ENCODE measurements at places on chromosomes 13 and 19.
A peak's percentile ranks its signal among the peaks of the same experiment; 100 is the strongest.

DNA sequence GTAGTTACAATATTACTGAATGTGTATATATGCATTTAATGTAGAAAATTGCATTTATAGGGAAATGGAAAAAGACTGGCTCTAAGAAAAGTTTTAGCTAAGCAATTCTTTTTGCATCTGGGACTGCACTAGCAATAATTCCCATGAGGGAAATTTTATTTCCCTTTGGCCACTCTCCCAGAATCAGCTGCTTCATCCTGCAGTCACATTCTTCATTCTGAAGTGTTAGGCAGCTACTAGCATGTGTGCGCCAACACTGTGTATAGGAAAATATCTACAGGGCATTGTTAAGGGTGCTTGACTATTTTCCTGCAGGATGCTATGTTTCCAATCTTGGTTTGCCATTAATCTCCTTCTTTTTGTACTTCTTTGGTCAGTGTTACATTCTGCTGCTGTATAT lies 312.8 kb upstream of the PCDH20 start:
- DNase-seq = no peak

DNA sequence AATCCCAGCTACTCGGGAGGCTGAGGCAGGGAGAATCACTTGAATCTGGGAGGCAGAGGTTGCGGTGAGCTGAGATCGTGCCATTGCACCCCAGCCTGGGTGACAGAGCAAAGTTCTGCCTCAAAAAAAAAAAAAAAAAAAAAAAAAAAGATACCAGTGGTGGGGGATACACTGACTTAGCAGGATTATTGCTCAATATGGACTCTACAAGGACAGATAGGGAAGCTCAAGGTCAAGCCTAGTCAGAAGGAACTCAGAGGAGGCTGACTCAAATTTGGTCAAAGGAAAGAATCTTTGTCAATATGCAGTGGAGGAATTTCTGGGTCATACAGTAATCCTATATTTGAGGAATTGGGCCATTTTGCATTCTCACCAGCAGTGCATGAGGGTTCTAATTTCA lies 6.7 kb upstream of the DIAPH3 start:
- DNase-seq = no peak

- no peak for DNase-seq
Measured at GRCh38 chr19:13526552-13526951, 20.3 kb upstream of the CACNA1A start.

DNA sequence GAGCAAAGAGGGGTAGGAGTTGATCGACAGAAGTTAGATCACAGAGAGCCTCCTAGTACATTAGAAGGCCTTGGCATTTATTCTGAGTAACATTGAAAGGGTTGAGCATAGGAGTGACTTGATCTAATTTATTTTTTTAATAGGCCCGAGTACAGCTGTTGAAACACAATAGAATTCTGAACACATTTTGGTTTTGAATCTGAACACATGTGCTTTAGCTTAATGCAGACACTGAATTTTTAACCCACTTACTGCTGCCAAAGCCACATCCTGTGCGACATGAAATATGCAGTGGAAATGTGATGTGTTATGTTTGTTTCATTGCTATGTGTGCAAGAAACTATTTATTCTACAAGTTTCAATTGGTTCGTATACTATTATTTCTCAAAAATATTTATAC lies 1505.9 kb downstream of the PCDH9 start:
- no peak for DNase-seq

DNA sequence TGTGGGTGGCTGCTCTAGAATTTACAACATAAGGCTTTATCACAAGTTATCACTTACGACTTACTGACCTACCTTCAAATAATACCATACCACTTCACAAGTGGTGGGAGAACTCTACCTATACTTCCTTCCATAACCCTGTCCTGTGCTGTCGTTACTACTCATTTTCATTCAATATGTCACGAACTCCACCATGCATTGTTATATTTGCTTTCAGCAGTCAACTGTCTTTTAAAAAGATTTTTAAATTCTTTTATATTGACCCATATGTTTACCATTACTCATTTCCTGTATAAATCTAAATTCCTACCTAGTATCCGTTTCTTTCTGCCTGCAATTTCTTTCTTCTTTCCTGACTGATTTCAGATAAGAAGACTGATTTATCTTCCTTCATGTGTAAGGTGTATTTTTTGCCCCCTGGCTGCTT lies 200.0 kb downstream of the KLF12 start:
- no peak for DNase-seq

DNA sequence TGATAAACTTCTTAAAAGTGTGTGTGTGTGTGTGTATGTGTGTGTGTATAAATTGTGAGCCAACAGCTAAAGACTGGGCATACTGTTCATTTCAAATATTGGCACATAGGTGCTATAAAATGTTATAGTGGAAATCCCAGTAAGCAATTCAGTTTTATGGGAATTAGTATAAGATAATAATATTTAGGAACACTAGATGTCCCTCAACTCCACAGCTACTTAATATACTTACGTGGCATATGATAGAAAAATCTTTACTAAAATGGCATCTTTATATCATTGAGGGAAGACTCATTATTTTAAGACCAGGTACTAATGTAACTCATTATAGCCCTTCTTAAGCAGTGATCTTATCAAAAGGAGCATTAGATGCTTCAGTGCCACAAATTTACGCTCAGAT lies 266.2 kb downstream of the MAB21L1 start:
- DNase-seq = no peak

GRCh38 chr13:20411638-20412342 lies 113.9 kb downstream of the CRYL1 start:
- no peak for DNase-seq

DNA sequence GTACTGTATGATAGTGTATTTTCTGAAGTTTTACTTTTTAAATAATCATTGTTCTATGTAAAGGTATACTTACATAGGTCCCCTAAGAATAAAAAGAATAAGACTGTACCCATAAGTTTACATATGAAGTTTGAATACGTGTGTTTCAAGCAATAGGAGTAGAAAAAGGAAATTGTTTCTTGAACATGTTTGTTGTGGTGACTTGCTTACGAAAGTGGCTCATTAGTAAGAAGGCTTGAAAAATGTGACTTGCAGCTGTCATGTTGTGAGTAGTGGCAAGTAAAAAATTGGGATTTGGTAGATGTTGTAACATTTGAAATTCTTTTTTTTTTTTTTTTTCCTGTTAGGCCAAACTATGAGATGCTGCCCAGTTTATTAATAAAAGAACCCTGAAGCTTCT lies 203.3 kb downstream of the LMO7 start:
- DNase-seq = no peak

DNA sequence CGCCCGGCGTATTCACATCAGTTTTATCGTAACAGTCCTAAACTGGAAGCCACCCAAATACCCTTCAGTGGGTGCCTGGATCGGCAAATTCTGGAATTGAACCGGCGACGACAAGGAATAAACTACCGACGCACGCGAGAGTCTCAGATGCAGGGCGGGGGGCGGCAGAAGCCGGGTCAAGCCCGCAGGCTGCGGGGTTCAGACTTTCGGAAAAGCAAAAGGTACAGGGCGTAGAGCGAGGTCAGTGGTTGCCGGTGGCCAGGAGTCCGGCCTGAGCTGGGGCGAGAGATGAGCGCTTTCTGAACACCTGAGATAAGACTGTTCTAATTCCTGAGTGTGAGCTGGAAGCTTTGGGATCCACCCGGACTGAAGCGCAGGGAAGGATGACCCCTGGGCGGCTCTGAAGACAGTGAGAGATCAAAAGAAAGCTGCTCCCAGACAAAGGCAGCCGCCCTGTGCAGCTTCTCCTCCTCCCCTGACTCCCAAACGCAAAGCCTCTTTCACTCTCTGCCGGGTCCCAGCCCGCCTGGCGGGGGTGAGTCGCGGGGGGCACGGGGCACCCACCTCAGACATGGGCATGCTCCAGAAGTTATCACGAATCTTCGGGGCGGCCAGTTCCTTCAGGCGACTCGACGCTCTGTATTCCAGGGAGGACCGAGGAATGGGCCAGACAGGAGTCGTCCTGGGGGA lies 26.2 kb upstream of the MIER2 start:
- DNase-seq = no peak

DNA sequence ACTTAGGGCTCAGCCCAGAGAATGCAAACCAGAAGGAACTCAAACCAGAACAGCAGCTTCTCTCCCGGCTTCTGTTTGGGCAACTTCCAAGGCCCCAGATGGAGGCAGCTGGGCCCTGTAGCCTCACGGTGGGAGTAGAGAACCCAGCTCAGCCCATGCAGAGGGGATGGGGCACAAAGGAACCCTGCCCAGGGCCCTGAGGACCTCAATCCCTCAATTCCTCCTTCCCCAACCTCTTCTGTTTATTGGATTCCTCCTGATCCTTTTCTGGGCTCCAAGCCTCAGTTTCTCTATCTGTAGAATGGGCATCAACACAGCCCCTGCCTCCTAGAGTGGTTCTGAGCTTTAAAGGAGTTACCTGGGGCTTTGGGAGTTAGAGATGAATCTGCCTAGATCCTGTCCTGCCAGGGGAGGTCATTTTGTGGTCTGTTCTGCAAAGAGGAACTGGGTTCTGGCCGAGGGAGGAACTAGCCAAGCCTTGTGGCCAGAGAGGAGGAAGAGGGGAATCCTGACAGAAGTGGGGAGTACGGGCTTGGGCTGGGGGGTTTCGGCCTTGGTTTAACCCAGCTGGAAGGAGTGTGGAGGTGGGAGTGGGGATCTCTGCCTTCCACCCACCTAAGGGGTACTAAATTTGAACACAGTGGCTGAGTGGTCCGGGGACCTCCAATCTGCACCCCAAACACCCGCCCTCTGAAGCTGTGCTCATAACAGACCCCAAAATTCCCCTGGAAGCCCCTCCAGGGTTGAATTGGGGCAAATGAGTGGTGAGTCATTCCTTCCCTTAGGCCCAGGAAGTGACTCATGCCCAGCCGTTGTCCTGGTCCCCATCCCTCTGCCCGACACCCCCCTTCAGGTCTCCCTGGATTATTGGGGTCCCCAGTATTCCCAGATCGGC lies 2.7 kb downstream of the ADGRE5 start:
- peak; percentile 52 for DNase-seq

DNA sequence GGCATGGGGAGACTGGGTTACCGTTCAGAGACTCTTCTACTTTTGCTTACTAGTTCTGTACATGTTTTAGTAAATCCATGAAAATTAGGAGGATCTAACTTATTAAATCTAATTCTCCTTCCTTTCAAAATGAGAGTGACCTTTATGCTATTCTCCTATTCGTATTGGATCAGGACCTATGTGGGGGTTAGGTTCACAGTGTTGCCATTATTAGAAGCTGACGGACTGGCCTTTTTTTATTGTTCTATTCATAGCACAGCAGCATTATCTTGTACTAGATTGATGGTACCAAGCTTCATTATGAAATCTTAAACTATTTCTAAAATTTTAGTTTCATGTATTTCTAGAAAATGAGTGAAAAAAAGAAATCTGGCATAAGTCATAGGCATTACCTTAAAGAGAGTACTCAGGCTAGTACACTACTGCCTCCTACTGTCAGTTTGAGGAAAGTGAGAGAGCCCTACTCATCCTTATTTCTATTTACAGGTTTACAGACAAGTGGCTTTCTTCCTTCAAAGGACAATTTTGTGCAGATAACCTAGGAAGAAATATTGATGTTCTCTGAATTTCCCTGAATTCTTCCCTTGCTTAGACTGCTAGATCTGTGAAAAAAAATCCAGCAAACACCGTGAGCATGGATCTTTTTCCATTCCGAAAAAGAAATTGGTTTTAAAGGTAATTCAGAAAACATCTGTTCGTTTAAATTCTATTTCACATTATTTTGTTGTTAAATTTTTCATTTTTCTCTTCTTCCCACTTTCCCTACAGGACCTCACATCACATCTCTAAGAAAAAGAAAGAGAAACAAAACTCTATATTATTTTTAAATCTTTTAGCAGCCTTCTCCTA lies 485.5 kb downstream of the DIAPH3 start:
- DNase-seq = no peak

DNA sequence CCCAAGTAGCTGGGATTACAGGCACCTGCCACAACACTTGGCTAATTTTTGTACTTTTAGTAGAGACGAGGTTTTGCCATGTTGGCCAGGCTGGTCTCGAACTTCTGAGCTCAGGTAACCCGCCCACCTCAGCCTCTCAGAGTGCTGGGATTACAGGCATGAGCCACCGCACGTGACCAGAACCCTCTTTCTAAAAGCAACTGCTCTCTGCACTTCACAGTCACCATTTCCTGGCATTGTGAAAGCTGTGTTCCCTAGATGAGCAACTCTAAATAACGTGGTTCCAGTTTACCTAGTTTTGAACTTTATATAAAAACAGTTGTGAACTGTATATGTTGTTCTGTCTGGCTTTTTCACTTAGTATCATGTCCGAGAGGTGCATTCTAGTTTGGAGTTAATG lies 152.9 kb downstream of the SIPA1L3 start:
- DNase-seq = no peak

- no peak for DNase-seq
Measured at GRCh38 chr13:43787997-43788396, 1.2 kb upstream of the ENOX1 start.

GRCh38 chr19:827710-828321 lies at the start of gene AZU1:
Gene AZU1 (plus strand): TSS chr19:827837. CDS start chr19:827847, 10 bp downstream.
- DNase-seq = no peak

GRCh38 chr19:46901701-46902401 lies 41.1 kb downstream of the ARHGAP35 start:
- DNase-seq = no peak

- DNase-seq = no peak
Measured at GRCh38 chr19:34888091-34888490, 38.6 kb upstream of the ZNF30 start.

GRCh38 chr19:38293281-38293680 lies 10.8 kb upstream of the C19orf33 start:
- DNase-seq = no peak

GRCh38 chr13:56773148-56773547 lies 367.6 kb upstream of the PRR20A start:
- no peak for DNase-seq

DNA sequence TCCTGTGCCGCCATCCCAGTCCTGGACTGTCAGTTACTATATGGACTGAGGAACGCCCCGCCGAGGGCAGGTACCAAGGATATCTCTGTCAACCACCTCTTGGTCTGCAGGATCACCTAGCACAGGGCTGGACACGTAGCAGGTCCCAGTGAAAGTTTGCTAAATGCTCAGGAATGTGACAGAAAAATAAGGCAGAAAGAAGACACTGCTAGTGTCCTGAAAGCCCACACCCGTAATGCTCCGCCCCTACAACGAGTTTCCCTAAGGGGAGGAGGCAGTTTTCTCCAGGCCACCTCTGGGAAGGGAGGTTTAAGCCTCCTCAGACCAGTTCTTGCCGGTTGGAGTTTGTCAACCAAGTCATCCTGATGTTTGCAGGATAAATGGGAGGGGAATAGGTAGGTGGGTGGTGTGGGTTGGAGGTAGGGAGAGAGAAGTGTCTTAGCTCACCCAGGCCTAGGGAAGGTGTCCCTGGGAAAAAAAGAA lies 1.7 kb upstream of the SERTAD3 start:
- no peak for DNase-seq

GRCh38 chr19:58338825-58339558 lies 12.2 kb downstream of the ZSCAN22 start:
- DNase-seq = no peak

- DNase-seq = no peak
Measured at GRCh38 chr13:86572115-86572514, 772.9 kb upstream of the SLITRK6 start.

DNA sequence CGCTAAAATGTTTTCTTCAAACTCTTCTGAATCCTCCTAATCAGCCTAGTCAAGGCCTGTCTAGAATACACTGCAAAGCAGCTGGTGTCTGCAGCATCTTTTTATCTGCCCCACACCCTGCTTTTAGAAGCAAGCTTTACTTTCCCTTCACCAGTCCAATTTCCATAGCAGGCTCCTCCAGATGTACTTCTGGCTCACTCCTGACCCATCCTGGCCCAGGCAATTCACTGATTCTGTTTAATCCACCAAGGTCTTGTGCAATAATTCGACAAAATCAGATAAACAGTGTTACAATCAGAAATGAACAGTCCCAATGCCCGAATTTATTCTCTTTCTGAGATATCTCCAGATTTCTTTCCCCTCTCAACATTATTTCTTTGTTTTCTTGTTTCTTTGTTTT lies 415.2 kb upstream of the SGCG start:
- DNase-seq = no peak

Measured in activated CD8-positive, alpha-beta memory T cell treated with anti-CD3 and anti-CD28 coated beads for 4 hours (primary cell).